HepG2 (cell line): ENCODE measurements at places on chromosomes 5 and 9. TPM values are rescaled to one million over a fixed set of nuclear protein-coding genes. Genes with fewer than 3 reads are reported as not detected.

GRCh38 chr9:84919440-84919839 lies 249.9 kb downstream of the NTRK2 start:
- H3K36me3 ChIP-seq: no peaks in the 10 kb centered on the region
- no peaks in the 10 kb centered on the region for H3K27me3 ChIP-seq
- no peak for DNase-seq
- H3K27ac ChIP-seq: no peak overlapping the region
- no peaks in the 10 kb centered on the region for H3K4me1 ChIP-seq

DNA sequence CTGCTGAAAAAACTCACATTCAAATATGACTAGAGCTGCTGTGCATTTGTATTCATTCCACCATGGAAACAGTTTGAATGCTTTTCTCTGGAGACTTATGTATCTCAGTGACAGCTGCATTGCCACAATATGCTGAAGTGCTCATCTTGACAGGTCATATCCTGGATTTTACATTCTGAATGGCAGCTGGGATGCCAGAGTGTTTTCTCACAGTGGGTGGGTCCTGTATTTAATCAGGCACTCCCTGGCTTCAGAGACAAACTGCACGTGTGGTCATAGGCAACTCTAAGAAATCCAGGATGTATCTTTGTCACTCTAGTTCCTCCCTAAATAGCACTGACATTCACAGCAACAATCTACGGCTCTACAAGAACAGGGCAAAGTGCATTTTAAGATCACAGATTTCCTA lies 75.6 kb downstream of the ST8SIA4 start:
- no peak for DNase-seq
- H3K4me3 ChIP-seq: no peak overlapping the region
- no peaks in the 10 kb centered on the region for H3K36me3 ChIP-seq
- H3K27ac ChIP-seq: no peak overlapping the region

DNA sequence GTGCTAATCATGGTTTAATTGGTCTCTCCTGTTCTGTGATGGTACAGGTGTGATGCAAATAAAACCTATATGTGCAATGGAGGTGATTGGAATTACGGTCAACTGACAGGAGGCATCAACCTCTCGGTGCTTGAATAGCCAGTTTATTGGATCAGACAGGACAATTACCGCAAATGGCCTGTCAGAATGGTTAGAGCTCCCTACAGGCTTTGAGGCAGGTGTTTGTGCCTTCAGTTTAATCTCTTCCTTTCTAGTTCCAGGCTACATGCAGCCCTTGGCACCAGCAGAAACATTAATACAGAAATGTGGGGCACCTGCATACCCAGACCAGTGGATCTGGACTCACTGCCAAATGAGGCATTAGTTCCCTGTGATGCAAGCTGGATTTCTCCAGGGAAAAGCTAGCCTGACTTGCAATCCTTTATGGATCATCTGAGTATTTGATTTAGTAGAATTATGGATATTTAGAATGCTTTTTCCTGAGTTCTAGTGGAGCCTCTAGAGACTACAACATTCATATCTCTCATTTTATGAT lies 128.6 kb downstream of the MAT2B start:
- no peak overlapping the region for H3K27ac ChIP-seq
- peaks cover 2% of the 10 kb centered on the region; the same call in 1 of the 2 replicates for H3K27me3 ChIP-seq
- no peak for DNase-seq
- no peak overlapping the region for H3K4me3 ChIP-seq

GRCh38 chr9:137460363-137461315 lies 1.5 kb upstream of the NSMF start:
- no peak for DNase-seq
- peaks cover 17% of the 10 kb centered on the region for H3K36me3 ChIP-seq
- H3K27ac ChIP-seq: peak overlapping the region; percentile 66

- DNase-seq: no peak
- H3K4me1 ChIP-seq: no peaks in the 10 kb centered on the region
- no peaks in the 10 kb centered on the region for H3K36me3 ChIP-seq
- no peak overlapping the region for H3K4me3 ChIP-seq
- H3K27me3 ChIP-seq: no peaks in the 10 kb centered on the region
- H3K27ac ChIP-seq: no peak overlapping the region
Observed at GRCh38 chr9:18127499-18127875, 346.5 kb upstream of the ADAMTSL1 start.

Gene SLC25A2
- 0.13 TPM in 1 of 2 replicates, not detected in the other for total RNA-seq

Gene NR2F1
- total RNA-seq: 14.0 and 17.1 TPM in 2 replicates

Gene ICE1
- 27.6 and 35.2 TPM in 2 replicates for total RNA-seq

Gene SLC6A19
- 0.02 TPM in 1 of 2 replicates, not detected in the other for total RNA-seq

Gene SIMC1
- 6.8 and 7.7 TPM in 2 replicates for total RNA-seq

Gene IRX2
- total RNA-seq: not detected in 2 replicates
